ENCODE measurements at places on chromosomes 13 and 19. TPM values are rescaled to one million over a fixed set of nuclear protein-coding genes. Genes with fewer than 3 reads are reported as not detected.
A peak's percentile ranks its signal among the peaks of the same experiment; 100 is the strongest.

- no peak for DNase-seq
These were observed 333.5 kb downstream of the TSHZ3 start for GRCh38 chr19:31015778-31016177.

GRCh38 chr13:24906268-24906667 lies 142.3 kb downstream of the RNF17 start:
- DNase-seq, result no peak

GRCh38 chr13:30872685-30873461 lies 33.2 kb upstream of the MEDAG start:
- DNase-seq, result peak; percentile 58

DNA sequence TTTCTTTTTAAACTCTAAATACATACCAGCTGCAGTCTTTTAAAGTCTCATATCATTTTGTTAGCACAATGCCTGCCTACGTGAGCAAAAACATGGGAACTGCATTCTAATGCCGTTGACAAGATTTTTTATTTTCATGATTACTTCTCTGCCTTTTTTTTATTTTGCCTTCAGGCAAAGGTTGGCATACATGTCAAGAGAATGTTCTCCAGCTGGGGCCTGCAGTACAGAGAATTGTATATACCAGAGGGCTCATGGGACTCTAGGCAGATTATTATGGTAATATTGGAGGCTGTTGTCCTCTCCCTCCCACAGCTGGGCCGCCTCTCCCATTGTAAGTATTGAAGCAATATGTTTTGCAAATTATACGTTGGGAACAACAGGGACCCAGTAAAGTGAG lies 53.9 kb upstream of the OBI1 start:
- no peak for DNase-seq

GRCh38 chr13:83882606-83882959 lies 309 bp upstream of the SLITRK1 start:
- no peak for DNase-seq

DNA sequence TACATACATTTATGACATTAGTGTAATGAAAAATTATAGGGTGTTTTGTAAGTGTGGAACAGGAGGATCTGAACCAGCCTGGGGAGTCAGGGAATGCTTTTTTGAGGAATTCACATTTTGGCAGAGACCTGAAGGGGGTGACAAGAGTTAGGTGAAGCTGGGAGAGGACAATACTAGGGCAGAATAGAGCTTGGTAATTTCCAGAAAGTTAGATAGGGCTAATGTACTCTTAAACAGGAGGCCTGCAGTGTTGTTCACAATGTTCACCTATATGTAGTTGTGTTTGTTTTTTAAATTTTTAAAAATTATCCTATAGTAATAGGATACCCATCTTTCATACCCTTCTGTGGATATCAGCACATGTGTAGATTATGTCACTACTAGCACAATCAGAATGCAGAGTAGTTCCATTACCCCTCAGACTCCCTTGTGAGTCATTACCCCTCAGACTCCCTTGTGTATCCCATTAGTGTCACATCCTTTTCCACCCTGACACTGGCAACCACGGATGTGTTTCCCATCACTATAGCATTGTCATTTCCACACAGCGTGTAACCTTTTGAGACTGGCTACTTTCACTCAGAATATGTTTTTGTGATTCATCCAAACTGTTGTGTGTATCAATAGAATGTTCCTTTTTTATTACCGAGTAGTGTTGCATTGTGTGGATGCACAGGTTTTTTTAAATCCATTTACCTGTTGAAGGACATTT lies 43.1 kb downstream of the PCCA start:
- no peak for DNase-seq

GRCh38 chr13:95954266-95954665 lies 98.9 kb downstream of the UGGT2 start:
- DNase-seq, result no peak

DNA sequence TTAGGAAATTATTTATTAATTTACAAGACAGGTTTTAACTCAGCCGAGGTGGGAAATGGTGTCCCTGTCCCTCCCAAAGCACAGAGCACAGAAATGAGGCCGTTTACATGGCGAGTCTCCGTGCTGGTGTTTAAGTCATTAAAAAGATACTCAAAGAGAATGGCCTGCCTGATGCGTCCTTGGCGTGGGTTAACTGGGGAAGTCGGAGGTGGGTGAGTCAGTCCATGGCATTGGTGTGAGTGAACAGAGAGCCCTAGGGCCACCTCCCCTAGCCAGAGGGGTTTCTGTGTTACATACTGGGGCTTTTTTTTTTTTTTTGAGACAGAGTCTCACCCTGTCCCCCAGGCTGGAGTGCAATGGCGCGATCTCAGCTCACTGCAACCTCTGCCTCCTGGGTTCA lies 3.9 kb downstream of the FEM1A start:
- no peak for DNase-seq

DNA sequence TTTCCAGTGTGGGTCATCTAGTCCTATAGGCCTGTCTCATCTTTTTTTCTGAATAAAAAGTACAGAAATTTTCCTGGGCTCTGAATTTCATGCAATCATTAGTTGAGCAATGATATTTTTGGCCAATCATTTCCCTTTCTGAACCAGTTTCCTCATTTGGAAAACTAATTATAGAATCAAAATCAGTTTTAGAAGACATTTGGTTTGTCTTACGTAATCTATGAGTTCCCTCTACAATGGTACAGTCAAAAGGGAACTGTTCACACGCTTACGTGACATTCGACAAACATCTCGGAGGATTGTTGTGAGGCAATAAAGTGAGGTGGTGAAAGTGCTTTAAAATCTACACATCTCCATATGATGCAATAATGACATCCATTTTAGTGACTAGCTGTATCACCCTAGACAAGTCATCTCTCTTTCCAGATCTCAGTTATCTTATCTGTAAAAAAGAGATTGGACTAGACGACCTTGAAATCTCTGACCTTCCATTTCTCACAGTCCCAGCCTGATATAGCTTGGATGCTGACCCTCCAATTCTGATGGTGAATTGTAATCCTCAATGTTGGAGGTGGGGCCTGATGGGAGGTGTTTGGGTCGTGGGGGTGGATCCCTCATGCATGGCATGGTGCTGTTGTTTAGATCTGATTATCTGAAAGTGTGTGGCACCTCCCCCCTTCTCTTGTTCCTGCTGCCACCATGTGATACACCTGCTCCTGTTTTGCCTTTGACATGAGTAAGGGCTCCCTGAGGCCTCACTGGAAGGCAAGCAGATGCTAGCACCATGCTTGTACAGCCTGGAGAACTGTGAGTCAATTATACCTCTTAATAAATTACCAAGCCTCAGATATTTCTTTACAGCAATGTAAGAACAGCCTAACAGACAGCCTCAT lies 26.7 kb downstream of the FLT1 start:
- no peak for DNase-seq

DNA sequence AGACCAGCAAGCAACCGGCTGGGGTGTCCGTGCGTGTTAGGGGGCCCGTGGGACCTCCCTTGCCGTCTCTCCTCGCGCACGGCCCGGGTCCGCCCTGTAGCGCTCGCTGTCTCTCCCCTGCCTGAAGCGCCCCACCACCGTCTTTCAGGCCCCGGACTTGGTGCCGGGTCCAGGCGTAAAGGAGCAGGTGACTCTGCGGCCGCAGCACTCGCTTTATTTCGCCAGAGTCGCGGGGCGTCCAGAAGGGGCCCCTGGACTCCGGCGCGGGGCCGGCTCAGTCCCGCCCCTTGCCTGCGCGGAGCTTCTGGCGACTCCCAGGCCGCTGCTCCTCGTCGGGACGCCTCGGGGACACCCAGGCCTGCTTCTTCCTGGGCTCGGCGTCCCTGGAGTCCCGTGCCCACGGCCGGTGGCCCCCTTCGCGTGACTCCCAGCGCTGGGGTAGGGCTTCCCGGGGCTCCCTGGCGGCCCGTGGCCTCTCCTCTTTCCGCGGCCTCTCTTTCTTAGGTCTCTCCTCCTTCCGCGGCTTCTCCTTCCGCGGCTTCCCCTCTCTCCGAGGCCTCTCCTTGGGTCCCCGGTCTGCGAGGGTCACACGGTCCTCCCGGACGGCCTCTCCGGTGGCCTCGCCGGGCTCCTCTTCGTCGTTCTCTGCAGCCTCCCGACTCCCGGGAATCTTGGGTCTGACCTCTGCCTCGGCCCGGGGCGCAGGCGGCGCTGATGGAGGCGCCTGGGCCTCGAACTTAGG lies 3.1 kb downstream of the AMH start:
- DNase-seq, result no peak

DNA sequence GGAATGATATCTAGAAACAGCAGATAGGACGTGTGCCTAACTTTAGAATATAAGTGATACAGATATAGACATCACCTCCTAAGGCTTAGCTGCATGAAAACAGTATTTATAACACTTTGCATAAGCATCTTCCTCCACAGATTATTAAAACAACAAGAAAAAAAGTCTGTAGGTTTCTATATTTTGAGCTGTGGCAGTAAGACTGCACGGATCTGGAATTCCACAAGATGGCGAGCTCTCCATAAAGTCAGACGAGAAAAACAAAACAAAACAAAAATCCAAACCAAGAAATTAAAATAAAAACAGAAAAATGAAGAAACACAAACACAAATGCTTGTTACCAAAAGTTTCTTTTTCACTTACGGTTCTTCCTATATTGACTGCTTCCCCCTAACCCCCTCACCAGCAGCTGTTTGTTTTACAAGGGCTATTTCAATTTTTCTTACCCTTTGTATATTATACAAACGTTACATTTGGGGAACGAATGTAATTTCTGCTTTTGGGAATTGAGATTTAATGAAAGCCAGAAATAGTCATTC lies 285.8 kb downstream of the MYO16 start:
- DNase-seq, result no peak

DNA sequence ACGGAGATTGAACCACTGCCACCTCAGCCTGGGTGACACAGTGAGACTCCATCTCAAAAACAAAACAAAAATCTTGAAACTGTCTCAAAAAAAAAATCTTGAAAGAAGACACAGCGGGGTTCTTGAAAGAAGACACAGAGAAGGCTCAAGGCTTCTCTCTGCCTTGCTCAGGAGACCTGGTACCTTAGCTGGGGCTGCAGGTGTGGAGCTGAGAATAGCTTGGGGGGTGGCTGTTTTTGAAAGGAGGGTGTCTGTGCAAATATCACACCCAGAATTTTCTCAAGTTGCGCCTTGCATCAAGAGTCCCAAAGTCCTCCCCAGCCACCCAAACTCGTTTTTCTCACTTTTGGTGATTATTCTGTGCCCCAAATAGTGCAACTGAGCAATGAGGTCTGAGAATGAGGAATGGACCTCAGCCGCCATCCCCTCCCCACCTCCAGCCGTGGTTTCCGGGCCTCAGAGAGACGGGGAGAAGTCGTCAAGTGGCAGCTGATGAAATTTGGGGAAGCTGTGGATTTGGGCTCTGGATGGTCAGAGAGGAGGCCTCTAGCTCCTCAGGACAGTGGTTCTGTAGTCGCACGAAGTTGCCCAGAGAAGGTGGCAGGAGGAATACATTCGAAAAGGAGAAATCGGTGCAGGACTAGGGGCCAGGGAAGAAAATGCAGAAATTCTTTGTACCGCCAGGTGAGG lies 8.8 kb downstream of the S1PR2 start:
- no peak for DNase-seq

- DNase-seq, result no peak
These were observed 30.8 kb downstream of the RGCC start for GRCh38 chr13:41488124-41488523.

DNA sequence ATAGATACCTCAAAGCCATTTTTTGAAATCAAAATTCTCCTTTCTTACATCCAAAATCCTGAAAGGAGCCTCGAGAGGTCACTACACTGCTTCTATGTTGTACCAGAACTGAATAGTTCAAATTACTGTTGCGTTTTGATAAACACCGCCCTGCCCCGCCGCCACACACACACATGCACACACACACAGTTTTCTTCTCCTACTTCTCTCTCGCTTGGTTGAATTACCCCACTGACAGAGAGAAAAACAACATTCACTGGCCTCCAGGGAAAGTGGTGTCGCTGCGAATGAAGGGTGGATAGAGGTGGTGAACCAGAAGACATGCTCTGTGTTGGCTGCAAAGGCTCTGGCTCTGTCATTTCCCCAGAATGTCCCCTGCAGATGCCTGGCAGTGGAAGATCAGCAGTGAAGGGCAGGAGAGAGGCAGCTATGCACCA lies 183.4 kb upstream of the RFC3 start:
- no peak for DNase-seq

GRIN3B gene
- not detected for total RNA-seq

KANK3 gene
- 20.9 TPM for total RNA-seq

SIX5 gene
- 20.6 TPM for total RNA-seq

CYP2A7 gene
- total RNA-seq, result 4.9 TPM

PEAK3 gene
- total RNA-seq, result 2.0 TPM

ENOX1 gene
- 2.7 TPM for total RNA-seq

ZNF177 gene
- total RNA-seq, result 0.98 TPM

Measured in vagina (tissue), 2 donors.